Karpas-422 (cell line): ENCODE measurements at places on chromosomes 7 and 10. TPM values are rescaled to one million over a fixed set of nuclear protein-coding genes. Genes with fewer than 3 reads are reported as not detected.
A peak's percentile ranks its signal among the peaks of the same experiment; 100 is the strongest.

DNA sequence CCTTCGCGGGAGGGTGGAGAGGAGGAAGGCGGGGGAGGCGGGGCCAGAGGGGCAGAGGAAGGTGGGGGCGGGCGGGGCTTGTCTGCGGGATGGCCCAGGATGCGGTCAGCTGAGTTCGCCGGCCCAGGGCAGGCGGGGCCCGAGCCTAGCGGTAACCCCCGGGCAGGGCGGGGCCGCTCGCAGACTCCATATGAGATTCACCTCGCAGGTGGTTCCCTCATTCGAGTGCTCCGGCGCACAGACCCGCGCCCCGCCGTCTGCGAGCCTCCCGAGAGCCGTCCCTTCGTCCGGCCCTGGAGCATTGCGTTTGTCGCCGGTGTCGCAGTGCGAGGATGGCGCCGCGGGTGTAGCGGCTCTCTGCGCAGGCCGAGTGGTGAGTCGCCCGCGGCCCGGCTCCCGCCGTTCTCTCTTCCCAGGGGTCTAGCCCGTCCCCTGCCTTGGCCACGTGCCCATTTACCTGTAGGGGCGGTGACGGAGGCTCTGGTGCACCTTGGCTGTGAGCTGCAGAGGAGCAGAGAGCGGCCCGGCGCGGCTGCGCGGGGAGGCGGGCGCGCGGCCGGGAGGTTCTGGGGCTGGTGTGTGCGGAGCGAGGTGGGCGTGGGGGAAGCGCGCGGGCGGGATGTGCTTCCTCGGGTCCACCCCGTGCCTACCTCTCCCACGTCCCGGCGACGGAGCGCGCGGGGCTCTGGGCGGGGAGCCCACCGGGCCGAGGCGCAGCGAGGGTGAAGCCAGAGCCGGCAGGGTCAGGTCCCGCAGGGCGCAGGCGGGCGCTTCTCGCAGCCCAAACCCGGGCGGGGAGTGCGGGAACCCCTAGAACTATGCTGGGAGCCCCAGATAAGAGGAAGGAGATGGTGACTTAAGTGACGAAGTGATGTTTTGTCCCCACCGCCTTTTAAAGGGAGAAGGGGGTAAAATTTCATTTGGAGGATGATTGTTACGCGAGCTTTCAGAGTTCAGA lies at the start of gene UPP1:
UPP1 (plus strand) TSS at position 220 of the 958 bp plus-strand sequence. CDS start 5,519 bp downstream, outside the sequence.
- DNase-seq, result no peak

DNA sequence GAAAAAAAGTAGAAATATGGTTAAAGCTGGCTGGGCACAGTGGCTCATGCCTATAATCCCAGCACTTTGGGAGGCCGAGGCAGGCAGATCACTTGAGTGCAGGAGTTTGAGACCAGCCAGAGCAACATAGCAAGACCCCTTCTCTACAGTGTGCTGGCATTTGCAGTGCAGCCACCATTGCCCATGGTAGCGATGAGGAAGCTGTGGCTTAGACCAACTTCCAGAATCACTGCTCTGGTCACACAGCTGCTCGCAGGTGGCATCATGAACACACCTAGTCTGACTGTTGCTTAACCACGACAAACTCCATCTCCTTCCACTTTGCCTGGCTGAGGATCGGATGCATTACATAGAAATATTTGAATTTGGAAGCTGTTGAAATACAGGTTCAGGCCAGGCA lies 137.1 kb downstream of the CUX1 start:
- DNase-seq, result peak; percentile 59

GRCh38 chr7:132206594-132206993 lies 369.7 kb downstream of the PLXNA4 start:
- no peak for DNase-seq

- DNase-seq, result no peak
Observed at GRCh38 chr7:30682212-30683083, at the start of gene CRHR2. Gene CRHR2, minus strand, starts transcription at chr7:30682456. Its CDS starts 176 bp downstream, at chr7:30682280.

- no peak for DNase-seq
Observed at GRCh38 chr7:31926991-31927584, 143.1 kb downstream of the PDE1C start.

CHN2 gene
- 3.3 and 9.1 TPM in 2 replicates for total RNA-seq
